ENCODE measurements at places on chromosomes 4 and X. TPM values are rescaled to one million over a fixed set of nuclear protein-coding genes. Genes with fewer than 3 reads are reported as not detected.

GRCh38 chrX:97995834-97996233 is 1112.1 kb downstream of the RPA4 start:
- no peak for DNase-seq

DNA sequence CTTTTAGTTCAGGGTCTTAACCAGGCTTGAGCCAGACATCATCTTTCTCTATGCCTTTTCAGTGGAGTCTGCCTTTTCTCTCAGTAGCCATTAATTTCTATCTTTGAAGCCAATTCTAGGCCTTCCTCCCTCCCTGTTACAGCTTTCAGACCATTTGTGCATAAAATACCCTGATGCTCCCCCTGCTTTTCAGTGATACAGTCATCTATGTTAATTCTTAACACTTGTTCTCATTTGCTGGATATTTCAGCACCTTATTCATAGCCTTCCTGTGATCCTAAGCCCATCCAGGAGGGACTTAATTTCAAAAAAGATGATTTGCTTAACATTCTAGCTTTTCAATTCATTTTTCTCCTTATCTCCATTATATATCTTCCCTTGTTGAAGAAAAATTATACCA is 42.3 kb downstream of the ANXA10 start:
- no peak for DNase-seq

DNA sequence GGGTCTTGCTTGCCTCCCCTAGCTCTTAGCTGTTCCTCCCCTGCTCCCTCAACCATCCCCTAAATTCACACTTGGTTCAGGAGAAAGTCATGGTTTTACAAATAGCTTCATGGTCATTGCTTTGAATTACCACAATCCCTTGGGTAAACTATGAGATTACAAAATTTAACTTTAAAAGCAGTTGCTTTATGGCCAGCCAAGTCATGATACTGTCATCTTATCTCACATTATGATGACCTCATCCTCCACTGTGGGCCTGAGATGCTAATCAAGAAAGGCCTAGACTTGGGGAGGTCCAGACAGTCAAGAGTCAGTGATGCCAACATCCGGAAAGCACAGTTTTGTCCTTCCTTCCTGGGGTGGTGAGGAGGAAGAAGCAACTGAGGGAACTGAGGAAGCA is 10.5 kb upstream of the FGF16 start:
- no peak for DNase-seq

GRCh38 chr4:101953949-101954348 is 163.4 kb downstream of the BANK1 start:
- no peak for DNase-seq

DNA sequence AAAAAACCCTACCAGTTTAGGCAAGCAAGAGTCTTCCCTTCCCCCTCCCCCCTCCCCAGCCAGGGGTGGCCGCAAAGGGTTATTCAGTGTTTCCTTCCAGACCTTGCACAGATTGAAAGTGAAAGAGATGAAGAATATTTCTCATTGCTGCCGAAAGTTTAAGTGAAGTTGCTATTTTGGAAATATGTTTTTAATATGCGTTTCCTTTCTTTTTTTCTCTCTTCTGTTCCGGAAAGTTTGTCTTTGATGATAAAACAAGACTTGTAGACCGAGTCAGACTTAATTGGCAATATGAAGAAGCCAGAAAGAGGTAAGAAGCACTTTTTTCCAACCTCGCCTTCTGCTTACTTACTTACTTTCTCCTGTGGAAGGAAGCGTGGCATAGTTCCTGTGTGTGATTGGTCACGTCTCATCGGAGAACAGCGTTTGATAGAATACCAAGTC is 58.5 kb upstream of the CLCN4 start:
- no peak for DNase-seq

GRCh38 chr4:178665916-178666315 is 1223.7 kb upstream of the AGA start:
- no peak for DNase-seq

SYP gene
- 1.4 TPM for total RNA-seq

- DNase-seq = no peak
These were observed 30.4 kb downstream of the SCML1 start for GRCh38 chrX:17767734-17768133.

- DNase-seq = no peak
These were observed 365.2 kb downstream of the PRDM5 start for GRCh38 chr4:120557372-120557771.

TRPC5OS gene
- not detected for total RNA-seq

INTS12 gene
- total RNA-seq = 20.8 TPM

DNA sequence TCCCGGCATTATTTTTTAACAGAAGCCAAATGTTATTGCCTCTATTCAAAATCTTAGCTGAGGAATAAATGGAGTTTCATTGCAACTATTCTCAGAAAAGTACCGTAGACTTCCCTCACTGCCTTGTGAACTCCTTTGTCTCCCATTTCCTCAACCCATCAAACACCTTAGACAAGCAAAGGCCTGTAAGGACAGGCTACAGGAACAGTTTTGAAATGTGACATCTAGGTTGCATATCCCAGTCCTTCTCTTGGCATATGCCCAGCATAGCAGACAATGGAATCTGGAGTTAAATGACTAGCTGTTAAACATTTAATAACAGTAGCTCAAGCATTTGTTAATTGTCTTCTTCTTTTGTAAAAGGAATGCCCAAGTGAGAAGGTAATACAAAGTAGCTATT is 1371.7 kb downstream of the STIM2 start:
- no peak for DNase-seq

DNA sequence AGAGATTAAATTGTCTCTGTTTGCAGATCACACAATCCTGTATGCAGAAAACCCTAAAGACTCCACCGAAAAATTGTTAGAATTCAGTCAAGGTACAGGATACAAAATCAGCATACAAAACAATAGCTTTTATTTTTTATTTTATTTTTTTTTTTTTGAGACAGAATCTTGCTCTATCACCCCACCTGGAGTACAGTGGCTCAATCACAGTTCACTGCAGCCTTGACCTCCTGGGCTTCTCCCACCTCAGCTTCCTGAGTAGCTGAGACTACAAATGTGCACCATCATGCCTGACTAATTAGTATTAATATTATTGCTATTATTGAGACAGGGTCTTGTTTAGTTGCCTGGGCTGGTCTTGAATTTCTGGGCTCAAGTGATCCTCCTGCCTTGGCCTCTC is 8.9 kb upstream of the PLXNB3 start:
- DNase-seq = no peak

GRCh38 chr4:48405924-48406323 is 64.6 kb downstream of the SLAIN2 start:
- DNase-seq = no peak

GRCh38 chr4:174650711-174651355 is 128.5 kb upstream of the HPGD start:
- DNase-seq = no peak

GRCh38 chrX:131617182-131617581 is 73.3 kb downstream of the OR13H1 start:
- no peak for DNase-seq

GRCh38 chr4:40294339-40294738 is 40.8 kb upstream of the CHRNA9 start:
- DNase-seq = no peak

DNA sequence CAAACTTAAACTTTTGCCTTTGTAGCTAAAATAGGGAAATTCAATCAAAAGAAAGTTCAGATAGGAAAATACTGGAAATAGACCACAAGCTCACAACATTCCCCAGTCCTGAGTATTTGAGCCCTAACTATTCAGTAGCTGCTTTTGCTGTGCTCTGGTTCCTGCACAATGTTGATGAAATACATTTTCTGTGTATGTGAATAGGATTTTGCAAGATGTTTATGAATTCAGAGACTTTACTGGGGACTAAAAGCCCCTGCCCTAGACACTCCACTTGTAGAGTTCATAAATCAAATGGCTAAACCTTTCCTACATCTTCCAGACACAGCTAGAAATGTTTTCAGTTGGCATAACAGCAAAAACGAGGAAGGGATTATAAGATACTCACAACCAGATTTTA is 105.9 kb downstream of the FBXO8 start:
- no peak for DNase-seq

- DNase-seq = peak; percentile 63
These were observed 534.9 kb upstream of the FMR1 start for GRCh38 chrX:147376601-147377422.

DNA sequence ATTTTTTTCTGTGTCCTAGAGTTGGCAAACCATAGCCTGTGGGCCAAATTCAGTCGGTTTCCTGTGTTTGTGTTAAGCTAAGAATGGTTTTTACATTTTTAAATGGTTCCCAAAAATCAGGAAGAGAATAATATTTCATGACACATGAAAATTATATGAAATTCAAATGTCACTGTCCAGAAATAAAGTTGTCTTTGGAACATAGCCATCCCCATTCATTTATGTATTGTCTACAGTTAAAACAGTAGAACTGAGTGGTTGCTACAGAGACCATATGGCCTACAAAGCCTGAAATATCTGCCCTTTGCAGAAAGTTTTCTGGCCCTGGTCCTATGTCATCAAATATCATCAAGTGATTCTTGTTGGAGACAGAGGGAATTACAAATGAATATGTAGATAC is 15.5 kb downstream of the FRMPD4 start:
- DNase-seq = no peak

DNA sequence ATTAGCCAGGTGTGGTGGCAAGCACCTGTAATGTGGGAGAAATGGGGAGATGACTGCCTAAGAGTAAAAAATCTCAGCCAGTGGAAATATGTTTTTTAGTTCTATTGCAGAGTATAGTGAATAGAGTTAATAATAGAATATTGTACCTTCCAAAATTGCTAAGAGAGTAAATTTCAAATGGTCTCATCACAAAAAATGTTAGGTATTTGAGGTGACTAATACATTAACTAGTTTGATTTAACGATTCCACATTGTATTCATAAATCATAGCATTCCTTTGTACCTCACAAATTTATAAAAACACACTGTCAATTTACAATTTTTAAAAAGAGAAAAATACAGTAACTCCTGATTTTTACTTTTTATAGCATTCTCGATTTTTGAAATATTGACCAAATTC is 681.5 kb upstream of the EPHA5 start:
- DNase-seq = no peak

DNA sequence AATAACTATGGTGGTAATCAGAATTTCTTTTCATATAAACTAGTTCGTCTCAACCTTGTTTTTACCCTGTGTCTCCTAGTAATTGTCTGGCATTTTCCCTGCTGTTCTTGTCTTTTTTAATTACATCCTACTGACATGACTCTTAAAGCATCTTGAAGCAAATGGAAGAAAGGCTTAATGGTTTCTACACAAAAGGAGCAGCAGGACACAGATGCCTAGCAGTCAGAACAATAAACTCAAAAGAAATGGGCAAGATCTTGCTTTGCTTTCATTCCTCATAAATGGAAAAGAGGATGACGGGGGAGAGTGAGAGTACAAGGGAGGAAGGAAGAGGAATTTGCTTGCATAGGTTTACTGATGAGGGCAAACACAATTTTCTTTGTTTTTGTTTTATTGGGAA is 293.2 kb upstream of the EMCN start:
- DNase-seq = no peak

All from chondrocyte (in vitro differentiated cells).